Coronary artery (tissue), 2 donors: ENCODE measurements at places on chromosomes 16 and 17.

DNA sequence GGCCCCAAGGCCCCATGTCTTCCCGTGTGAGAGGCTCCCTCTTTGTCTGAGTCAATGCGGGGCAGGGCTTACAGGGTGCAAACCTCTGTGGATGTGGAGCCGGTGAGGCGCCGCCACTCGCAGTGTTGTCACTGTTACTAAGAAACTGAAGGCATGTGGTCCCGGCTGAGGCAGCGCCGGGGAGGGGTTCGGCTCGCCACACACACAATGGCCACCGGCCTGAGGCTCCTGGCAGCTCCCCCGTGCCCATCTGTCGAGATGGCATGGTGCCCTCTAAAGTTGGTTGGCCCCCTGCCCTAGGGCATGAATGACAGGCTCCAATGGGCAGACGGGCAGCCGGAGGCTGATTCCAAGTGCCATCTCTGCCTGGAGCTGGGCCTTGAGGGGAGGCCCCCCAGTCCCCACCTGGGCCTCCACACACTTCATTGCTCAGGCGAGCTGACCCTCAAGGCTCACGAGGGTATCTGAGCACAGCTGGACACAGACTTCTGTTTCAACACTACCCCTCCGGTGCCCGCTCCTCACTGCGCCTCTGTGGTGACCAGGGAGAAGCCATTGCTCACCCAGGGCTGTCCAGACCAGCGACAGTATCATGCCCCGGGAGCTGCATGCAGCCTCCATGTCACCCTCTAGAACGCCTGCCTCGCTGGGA is 137.2 kb downstream of the C16orf78 start:
- DNase-seq: no peak

- DNase-seq: no peak
Measured at GRCh38 chr16:4309833-4310266, 6.0 kb upstream of the GLIS2 start.

DNA sequence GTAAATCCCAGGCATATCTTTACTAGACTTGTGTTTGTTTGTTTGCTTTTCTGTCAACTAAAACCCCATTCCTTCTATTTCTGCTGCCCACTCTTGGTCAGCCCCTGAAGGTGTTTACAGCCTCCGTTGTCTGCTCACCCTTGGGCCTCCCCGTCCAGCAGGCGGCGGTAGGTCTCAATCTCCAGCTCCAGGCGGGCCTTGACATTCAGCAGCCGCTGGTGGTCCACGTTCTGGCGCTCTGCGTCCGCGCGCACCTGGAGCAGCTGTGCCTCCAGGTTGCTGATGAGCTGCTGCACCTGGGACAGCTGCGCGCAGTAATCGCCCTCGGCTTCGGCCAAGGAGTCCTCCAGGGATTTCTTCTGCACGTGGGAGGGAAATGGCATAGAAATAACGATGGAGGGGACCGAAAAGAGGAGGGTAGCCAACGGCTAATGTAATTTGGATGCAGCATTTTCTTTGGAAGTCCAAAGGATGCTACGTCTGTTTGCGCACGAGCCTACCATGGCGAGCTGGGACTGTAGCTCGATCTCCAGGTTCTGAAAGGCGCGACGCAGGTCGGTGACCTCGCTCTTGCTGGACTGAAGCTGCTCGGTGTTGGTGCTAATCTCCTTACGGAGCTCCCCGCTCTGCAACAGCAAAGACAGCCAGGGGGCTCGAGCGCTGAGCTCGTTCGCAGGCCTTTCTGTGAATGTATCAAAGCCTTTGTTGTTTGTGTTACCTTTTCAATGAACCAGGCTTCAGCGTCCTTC is 3.9 kb downstream of the KRT12 start:
- DNase-seq: no peak

DNA sequence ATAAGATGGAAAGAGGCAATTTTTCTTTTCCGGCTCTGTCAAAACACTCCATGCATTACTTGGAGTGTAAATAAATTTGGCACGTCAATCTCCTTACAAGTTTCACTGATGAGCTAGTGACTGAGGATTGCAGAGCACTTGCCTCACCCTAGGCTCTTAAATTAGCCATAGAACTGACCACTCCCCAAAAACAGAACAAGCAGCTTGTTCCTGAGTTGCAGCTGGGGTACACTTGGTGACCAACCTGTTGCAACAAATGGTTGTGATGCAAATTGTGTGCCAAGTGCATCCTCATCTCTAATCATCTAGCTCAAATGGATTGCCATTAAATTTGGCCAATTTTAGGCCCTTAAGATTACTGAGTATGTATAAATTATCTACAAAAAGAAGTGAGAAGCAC is 67.0 kb downstream of the CACNG1 start:
- DNase-seq: no peak

DNA sequence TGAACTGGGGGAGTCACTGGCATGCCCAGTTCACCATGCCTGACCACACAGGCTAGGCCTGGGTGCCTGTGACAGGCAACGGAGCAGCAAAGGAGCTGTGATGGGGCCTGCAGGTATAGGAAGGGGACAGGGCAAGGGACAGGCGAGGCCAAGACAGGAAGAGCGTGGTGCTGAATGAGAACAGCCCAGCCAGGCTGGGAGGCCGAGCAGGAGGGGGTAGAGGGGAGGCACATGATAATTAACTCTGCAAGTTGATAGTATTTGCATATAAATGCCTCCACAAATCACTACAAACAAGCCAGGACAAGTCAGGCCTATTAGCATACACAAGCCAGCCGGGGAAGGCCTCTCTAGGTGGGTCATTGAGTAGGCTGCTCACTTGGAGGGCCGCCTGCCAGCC is 7.8 kb downstream of the ZFHX3 start:
- no peak for DNase-seq

DNA sequence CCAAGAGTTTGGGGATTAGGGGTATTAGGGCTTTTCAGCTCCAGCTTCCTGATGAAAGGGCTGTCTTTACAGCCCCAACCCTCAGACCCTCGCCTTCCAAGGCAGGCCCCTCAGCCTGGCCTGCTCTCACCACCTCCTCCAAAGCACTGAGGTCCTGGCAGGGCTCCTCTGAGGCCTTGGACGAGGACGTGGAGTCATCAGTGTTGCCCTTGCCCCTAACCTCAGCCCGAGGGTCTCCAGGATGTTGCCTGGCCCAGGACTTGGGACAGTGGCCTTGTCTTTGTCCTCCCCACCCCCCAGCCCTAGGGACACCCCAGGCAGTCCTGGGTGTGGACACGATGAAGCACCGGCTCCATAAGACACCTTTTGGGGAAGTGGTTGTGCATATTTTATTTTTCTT is 28.2 kb downstream of the B9D1 start:
- no peak for DNase-seq

- no peak for DNase-seq
Measured at GRCh38 chr16:55251151-55251550, 72.9 kb upstream of the IRX6 start.

DNA sequence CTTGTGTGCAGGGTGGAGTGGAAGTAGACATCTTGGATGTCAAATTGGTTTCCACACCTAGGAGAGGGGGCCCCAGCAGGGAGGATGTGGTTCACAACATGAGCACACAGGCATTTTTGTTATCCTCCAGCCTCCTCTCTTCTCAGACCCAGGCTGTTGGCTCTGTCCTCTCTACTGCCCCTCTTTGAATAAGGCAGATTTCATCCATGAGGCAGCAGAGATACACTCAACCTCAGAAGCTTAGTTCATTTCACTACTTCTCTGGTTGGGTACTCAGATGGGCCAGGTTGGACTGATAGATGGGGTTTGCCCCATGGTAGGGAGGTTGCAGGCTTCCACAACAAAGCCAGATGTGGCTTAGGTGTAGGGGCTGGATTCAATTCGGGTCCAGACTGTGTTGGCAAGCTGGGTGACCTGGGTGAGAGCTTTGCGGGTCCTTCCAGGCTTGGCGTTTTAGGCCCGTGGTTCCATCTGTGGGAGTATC is 22.2 kb upstream of the NFATC3 start:
- DNase-seq: no peak

DNA sequence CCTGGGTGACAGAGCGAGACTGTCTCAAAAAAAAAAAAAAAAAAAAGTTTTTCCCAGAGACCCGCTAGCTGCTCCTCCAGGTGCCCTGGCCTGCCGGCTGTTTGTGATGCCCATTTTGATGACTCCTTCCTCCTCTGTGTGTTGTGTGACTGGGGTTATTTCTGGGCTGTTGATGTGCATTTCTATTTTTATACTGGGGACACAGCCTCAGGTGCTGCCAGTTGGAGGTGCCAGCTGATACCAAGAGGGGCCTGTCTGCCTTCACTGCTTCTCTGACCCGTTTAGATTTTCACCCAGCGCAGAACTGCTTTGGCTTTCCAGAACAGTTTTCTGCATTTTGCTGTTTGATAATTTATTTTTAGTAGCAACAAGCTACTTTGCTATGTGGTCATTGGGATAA is 6.7 kb downstream of the PLA2G15 start:
- DNase-seq: no peak

- DNase-seq: no peak
Measured at GRCh38 chr17:41527063-41528023, 765 bp downstream of the KRT19 start.

- DNase-seq: no peak
Measured at GRCh38 chr17:9843152-9844010, 17.7 kb downstream of the GLP2R start.

- DNase-seq: no peak
Measured at GRCh38 chr17:13825526-13826040, 223.9 kb upstream of the HS3ST3A1 start.

DNA sequence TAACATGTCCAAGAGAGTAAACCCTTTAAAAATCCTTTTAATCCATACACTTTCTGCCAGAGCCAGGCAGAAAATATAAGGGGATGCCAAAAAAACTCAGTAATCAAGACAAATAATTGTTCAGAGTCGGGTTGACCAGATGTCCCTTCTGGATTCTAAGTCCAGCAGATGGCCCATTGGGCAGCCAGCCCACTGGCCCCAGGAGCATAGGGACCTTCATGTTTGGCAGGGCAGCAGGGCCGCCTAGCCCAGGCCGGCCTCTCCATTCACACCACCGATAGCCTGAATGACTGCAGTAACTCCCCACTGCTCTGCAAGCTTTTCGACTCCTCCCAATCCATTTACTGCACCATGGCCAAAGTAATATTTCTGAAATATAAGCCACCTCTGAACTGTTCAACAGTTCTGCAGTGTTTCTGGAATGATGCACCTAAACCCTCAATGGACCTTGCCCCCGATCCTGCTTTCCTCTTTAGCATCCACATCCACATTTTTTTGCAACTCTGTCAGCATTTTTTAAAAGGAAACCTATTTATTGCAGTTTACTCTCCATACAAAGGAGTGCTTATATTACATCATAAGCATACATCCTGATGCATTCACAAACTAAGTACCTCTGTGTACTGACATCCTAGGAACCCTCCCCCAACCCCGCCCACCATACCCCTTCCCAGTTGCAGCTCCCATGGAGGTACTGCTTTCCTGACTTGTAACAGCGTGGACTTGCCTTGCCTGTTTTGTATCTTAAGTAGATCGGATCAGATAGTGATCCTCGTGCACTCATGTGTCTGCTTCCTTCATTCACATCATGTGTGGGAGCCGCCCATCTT is 46.4 kb downstream of the LDHD start:
- no peak for DNase-seq

GRCh38 chr16:27458258-27458657 is 56.3 kb downstream of the IL21R start:
- DNase-seq: no peak

DNA sequence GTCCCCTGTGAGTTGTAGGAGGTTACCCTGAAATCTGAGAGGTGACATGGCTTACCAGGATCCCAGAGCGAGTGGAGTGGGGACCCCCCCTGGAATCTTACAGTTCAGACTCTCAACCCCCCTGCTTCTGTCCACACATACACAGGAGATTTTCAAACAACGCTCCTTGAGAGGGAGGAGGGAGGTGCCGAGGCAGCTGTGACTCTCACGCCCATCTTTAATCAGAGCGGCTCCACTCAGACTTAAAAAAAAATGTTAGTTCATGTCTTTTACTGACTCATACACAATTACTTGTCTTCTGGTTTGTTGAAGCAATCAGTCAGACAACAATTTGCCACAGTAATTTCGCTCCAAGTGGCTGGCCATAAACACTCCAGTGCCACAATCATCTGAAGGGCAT is 15.4 kb upstream of the TMEM220 start:
- DNase-seq: no peak

DNA sequence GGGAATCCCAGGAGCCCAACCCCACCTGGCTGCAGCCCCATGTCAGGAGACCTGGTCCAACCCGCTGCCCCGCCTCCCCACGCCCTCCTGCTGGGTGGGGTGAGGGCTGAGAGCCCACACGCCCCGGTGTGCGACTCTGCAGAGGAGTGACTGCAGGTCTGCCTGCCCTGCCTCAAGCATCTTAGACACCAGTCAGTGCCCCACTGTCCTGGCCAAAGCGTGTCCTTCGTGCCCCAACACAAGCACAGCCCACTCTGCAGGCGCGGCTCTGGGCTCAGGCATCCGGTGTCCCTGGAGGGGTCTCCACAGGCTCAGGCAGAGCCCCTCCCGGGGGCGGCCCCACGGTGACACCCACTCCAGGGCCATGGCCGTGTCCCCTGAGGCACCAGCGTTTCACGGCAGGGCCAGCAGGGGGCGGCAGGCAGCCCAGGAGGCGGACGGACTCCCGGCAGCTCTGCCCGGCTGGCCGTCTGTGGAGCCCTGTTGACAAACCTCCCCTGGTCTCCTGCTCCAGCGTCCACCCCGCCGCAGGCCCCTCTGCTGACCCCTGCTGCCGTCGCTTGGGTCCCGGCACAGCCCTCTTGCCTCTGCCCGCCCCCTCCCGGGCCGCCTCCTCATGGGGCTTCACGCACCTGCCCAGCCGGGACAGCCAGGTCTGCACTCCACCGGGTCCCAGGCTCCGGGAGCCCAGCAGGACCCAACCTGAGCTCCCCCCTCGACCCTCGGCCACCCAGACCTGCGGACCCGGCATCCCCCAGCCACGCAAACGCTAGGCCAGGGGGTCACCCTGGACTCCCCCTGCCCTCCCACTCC is 8.6 kb upstream of the UBE2I start:
- no peak for DNase-seq

DNA sequence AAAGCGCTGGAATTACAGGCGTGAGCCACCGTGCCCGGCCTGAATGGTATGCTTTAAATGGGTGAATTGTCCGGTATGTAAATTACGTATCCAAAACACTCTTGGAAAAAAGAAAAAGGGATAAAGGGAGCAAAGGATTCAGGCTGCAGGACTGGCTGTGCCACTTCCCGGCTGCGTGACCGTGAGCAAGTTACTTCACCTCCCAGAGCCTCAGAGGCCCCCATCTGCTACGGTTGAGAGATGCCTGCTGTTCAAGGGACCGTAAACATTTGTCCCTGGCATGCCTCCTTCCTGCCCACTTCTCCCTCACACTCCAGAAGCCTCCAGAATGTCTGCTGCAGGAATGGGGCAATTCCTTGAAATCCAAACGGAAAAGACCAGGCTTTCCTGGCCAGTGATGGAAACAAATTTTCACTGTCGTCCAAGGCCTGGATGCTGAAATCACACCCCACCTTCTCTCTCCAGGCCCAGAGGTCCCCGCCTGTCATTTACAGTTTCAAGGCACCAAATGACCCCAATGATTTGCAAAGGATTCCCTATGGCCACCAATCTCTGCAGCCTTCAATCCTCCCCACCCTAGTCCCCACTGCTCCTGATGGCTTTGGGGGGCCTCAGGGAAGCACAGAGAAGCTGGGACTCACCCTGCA is 22.9 kb upstream of the LITAF start:
- DNase-seq: no peak

GRCh38 chr17:14510136-14510535 is 209.3 kb downstream of the HS3ST3B1 start:
- no peak for DNase-seq

- no peak for DNase-seq
Measured at GRCh38 chr16:85457366-85457765, 155.8 kb upstream of the GSE1 start.

- DNase-seq: peak; percentile 85
Measured at GRCh38 chr17:882827-883585, 96.6 kb downstream of the NXN start.
